Smooth muscle cell of trachea (primary cell): ENCODE measurements at places on chromosomes 2 and 18. TPM values are rescaled to one million over a fixed set of nuclear protein-coding genes. Genes with fewer than 3 reads are reported as not detected.

The TRIM43B gene
- total RNA-seq: not detected in 2 replicates

The SKOR2 gene
- not detected in 2 replicates for total RNA-seq

The SCRN3 gene
- 28.3 and 42.9 TPM in 2 replicates for total RNA-seq

The LYPD6B gene
- not detected in 2 replicates for total RNA-seq

The MFSD2B gene
- total RNA-seq: 0.17 TPM in 1 of 2 replicates, not detected in the other

The PER2 gene
- total RNA-seq: 2.8 and 5.4 TPM in 2 replicates

The HTRA2 gene
- total RNA-seq: 38.1 and 50.4 TPM in 2 replicates

The SIX3 gene
- total RNA-seq: not detected in 2 replicates

The LOXHD1 gene
- total RNA-seq: not detected in 2 replicates

The LRP1B gene
- total RNA-seq: not detected in 2 replicates

The SCN3A gene
- total RNA-seq: 0.50 and 1.3 TPM in 2 replicates

The RNF138 gene
- 11.9 and 16.3 TPM in 2 replicates for total RNA-seq

The RNU2-63P gene
- total RNA-seq: not detected in 2 replicates

The CCDC74A gene
- 9.0 and 12.7 TPM in 2 replicates for total RNA-seq

The LBH gene
- total RNA-seq: 98.6 and 336 TPM in 2 replicates

The MDH1B gene
- total RNA-seq: 0.99 and 1.2 TPM in 2 replicates

The SCYGR4 gene
- total RNA-seq: not detected in 2 replicates

The ERBB4 gene
- 0.15 and 0.17 TPM in 2 replicates for total RNA-seq

The DOK6 gene
- 1.5 and 5.6 TPM in 2 replicates for total RNA-seq

The PLEKHH2 gene
- total RNA-seq: 2.5 and 5.7 TPM in 2 replicates

The COL5A2 gene
- total RNA-seq: 279 and 388 TPM in 2 replicates

The GRHL1 gene
- total RNA-seq: 0.58 and 0.66 TPM in 2 replicates

The MC5R gene
- not detected in 2 replicates for total RNA-seq

The ALPP gene
- total RNA-seq: under 0.01 TPM in 1 of 2 replicates, not detected in the other

The TUBB8B gene
- not detected in 2 replicates for total RNA-seq

The IHH gene
- under 0.01 TPM in 1 of 2 replicates, not detected in the other for total RNA-seq

The POTEC gene
- not detected in 2 replicates for total RNA-seq

The CCDC68 gene
- 2.6 and 4.6 TPM in 2 replicates for total RNA-seq

The NFE2L2 gene
- 146 and 162 TPM in 2 replicates for total RNA-seq

The NR4A2 gene
- 0.15 and 0.33 TPM in 2 replicates for total RNA-seq

The ABCB11 gene
- under 0.01 TPM in 1 of 2 replicates, not detected in the other for total RNA-seq

The FAM161A gene
- total RNA-seq: 1.3 and 2.8 TPM in 2 replicates

The ANKRD30B gene
- total RNA-seq: 0.15 and 0.50 TPM in 2 replicates

The MERTK gene
- 0.29 and 0.99 TPM in 2 replicates for total RNA-seq

The AFG3L2 gene
- 41.4 and 47.6 TPM in 2 replicates for total RNA-seq

The CFAP65 gene
- total RNA-seq: under 0.01 TPM in 1 of 2 replicates, not detected in the other
